Stimulated activated CD4-positive, alpha-beta T cell treated with anti-CD3 and anti-CD28 coated beads, Interleukin-1b, Interleukin-23, amount 100 ng/mL, for 24 hours (primary cell): ENCODE measurements at places on chromosomes 11 and 22.

- no peak for DNase-seq
Observed at GRCh38 chr11:35600331-35600838, 17.9 kb upstream of the FJX1 start.

DNA sequence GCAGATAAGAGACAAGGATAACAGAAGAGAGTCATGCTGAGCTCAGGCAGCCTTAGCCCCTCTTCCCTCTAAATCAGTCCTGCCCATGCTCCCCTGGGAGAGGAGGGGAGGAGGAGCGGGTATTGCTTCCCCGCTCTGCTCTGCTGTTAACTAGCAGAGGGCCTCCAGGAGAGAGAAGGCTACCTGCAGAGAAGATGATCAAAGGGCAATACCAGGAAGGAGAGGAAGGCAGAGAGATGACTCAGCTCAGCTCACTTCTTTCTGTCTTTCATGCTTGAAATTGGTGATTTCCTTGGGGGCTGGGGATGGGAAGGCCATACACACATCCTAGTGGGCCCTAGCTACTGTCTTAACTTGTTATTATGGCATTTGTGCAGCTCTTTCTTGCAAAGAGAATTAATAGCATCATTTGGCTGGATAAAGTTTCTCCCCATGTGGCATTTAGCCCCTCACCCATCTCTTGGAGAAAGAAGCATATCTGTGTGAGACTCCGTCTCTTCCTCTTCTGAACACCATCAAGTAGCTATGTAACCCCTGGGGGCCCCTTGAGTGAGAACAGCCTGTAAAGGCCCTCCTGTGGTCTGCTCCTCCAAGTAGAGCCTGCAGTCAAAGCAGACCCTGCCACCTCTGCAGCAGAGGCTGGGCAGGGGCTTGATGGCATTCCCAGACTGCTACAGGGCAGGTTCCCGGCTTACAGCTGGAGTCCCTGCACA lies 33.4 kb upstream of the AMOTL1 start:
- DNase-seq, result no peak

DNA sequence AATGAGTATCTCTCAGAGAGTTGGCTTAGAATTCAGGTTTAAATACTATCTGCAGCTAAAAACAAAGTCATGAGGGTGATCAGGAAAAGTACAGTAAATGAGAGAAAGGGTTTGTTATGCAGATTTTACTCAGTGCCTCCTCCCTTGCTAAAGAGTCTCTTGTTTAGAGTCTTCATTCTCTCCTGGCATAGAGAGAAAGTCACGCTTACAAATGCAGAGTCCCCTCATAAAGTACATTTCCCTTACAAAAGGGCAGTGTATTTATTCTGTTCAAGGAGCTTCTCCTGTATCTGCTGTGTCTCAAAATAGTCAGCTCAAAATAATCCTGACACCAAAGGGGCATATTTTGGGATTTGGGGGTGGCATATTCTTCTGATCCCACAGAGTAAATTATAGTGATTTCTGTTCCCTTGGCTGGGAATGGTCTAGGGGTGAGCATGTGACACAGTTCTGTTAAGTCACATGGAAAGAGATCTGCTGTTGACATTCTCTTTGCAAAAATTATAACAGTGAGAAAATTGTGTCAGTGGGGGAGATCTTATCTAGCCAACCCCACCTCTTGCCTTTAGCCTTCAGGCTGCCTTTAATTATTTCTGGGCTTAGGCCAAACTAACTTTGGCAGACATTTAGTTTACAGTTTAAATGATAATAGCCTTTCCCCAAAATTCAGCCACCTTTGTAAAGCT lies 102.9 kb downstream of the MTNR1B start:
- no peak for DNase-seq

DNA sequence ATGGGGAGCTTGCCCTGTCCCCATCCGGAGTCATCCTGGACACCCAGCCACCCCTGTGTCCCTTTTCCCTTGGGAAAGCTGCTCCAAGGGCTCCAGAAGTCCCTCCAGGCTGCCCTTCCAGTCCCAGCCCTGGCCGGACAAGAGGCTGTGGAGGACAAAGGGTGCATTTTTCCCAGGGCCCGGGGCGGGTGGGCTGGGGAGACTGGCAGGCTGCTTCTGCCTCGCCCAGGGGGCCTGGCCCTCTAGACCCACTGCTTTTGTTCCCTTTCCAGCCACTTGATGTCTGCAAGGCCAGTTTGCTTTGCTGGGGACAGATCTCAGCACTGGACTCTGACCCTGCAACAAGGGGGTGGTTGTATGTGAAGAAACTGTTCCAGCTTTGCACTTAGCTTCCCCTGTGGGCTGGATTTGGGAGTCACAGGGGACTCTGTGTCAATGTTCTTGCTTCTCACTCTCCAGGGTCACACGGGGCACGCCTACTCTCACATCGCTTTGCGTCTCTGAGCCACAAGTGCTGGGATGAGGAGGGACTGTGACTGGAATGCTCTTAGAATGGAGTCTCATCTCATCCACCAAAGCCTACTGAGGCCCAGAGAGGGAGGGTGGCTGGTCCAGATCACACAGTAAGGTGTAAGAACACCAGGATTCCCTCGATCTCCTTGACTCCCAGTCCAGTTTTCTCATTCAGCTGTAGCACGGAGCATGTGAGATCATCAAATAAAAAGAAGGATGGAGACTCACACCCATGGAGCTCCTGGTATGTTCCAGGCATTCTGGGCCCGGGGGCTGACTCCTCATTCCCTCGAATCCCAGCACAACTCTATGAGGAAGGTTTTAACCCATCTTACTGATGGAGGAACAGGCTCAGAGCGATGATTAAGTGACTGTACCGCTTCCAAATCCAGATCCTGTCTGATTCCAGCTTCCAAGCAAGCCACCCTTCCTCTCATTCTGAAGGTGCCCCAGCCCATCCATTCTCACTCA lies 59.9 kb downstream of the FBXO7 start:
- no peak for DNase-seq

DNA sequence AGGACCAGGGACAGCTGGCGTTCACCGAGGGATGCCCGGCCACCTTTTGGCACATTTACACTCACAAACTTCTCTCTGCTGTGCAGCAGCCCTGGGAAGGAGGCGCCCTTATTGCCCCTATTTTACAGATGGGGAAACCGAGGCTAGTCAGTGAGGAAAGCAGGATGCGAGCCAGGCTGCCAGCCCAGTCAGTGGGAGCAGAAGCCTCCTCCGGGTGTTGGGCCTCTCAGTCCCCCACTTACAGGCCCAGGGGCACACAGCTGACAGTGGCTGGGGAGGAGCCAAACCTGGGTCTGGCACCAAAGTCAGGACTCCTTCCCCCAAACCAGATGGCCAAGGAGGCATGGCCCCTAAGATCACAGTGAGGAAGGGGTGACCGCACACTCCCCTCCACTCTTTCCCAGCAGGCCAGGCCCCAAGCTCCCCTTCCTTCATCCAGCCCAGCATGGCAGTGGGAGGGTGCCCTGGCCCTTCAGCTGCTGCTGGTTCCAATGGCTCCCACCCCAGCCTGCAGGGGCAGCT lies 121.4 kb upstream of the ANO1 start:
- DNase-seq, result no peak
